ENCODE measurements at places on chromosomes 7 and 10.

DNA sequence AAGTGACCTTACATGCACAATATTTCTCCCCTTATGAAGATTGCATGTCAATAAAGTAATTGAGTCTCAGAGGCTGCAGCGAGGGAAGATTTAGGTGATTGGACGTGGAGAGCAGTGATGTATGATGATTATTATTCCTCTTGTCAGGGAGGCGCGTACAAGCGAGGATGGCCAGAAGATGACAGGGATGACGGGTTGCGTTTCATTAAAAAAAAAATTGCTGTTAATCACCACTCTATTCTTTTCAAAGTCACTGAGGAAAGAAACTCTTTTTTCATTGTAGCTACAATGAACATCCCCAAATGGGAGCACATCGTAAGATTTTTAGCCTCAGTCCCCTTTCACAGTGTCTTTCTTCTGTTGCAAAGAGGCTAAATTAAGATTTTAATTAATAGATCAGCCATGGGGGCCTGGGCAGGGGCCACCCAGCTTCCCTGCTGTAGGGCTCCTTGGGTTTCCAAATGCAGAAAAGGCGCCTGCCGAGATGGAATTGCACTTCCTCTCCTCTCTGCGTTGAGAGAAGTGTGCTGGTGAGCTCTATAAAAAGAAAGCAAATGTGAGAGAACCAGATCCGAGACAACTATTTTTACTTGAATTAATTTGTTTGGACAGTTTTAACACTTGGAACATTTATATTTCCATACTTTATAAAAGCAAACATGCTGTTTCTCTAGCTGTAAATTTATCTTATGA, 998.1 kb downstream of the LRMDA start:
- DNase-seq, result no peak

- DNase-seq, result no peak
These were observed 256.8 kb downstream of the ZMYND11 start for GRCh38 chr10:391847-392704.

DNA sequence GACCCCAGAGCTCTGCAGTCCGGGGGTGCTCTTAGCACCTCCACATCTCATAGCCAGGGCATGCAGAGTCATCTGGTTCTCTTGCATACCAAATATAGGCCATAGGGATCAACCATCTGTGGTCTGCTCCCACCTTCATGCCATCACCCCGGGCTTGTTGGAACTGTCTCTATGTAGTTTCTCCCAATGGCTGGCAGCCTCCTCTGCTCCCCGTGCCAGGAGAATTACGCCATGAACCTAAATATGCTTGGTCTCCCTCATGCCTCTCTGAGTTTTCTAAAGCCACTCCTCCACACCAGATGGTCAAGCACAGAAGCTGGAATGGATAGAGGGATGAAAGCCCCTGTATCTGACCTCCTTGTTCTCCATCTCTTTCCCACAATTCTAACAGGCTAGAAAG, 302.6 kb upstream of the MYO3A start:
- no peak for DNase-seq

- DNase-seq, result peak; percentile 90
These were observed 65.2 kb downstream of the AOAH start for GRCh38 chr7:36659172-36659516.

DNA sequence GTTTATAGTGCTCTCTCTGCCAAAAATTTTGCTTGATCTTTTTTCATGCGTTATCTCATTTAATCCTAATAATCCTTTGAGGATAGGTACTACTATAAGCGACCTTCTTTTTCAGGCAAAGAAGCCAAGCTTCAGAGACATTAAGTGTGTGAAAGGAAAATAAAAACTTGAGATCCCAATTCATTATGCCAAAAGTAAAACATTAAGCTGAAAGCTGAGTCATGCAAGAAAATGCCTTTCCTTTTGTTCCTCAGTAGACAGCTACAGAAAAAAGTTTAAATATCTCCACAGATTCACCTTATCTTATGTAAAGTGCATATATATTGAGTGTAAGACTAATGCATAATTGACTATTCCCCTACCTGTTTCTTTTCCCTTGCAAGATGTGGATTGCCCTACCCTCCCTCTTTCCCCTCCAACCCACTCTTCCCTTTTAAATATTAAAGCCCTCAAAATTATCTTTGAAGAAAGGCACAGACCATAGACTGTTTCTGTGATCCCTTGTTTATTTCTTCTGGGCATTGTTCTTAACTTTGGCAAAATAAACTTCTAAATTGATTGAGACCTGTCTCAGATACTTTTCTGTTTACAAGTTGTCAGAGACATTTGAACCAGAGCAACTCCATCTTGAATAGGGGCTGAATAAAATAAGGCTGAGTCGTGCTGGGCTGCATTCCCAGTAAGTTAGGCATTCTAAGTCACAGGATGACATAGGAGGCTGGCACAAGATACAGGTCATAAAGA, 1139.9 kb upstream of the LRRN3 start:
- DNase-seq, result peak; percentile 25

DNA sequence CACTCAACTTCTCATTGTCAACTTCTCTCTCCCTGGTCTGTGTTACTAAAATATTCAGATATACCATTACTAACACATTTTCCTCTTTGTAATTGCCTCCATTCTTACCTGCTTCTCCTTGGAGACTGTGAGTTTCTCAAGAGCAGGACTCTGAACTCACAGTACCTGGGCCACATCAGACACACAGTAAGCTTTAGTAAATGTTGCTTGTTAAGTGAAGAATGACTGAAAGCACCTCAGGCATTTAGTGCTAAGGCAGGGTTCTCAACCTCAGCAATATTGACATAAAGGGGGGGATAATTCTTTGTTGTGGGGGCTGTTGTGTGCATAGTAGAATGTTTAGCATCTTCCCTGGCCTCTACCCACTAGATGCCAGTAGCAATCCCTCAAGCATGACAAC, 72.0 kb upstream of the RAB11FIP2 start:
- DNase-seq, result no peak

GRCh38 chr7:81460250-81461045, 309.4 kb downstream of the HGF start:
- no peak for DNase-seq

GRCh38 chr10:78205457-78206016, 171.9 kb downstream of the RPS24 start:
- DNase-seq, result no peak

- DNase-seq, result peak; percentile 94
These were observed 93.1 kb upstream of the PDE1C start for GRCh38 chr7:32163141-32163806.

DNA sequence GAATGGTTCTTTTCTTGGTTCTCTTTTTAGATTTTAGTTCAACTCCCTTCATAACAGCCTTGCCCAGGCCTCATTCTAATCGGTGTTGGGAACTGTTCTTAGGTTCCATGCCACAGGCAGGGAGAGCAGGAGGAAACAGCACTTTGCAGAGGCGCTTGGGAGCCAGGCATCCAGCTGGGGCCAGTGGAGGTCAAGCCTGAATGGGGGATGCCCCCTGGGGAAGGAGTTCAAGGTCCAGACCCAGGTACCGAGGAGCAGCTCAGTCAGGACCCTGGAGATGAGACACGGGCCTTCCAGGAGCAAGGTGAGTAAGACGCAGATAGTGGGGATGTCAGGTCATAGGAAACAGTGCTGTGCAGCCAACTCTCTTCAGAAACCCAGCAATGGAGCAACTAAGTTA, 4.5 kb downstream of the ZSCAN25 start:
- DNase-seq, result no peak

DNA sequence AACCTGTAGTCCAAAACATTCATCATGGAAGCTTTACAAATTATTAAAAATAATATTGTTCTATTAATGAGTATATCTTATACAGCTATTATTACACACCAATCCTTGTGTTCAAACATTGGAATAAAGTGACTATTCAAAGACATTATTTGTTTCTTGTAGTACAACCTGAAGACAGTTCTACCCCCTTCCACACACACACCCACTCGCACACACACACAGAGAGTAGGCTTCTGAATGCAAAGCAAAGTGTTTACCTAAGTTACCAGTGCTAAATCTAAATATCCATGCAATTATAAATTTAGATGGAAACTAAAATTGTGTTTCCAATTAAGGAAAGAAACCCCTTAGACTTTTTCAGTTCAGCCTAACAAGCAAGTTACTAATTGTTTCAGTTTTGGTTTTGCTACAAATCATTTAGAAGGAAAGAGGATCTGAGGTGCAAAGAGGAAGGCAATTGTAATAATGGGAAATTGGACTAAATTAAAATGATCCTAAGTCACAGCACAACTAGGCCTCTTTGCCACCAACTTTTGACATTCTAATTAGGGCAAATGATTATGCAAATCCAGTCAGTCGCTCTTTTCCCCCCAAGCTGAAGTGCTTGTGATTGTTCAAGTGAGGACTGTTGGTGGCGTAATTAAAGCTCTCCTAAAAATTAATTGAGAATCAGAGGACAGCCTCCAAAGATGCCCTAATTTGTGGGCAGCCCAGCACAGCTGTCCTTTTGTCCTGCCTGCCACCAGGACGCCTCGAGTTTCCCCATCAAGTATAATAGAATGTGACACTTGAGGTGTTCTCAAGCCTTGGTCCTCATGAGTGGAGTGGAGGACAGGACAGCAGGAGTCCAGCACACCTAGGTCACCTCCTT, 19.9 kb upstream of the ATOH7 start:
- DNase-seq, result no peak

DNA sequence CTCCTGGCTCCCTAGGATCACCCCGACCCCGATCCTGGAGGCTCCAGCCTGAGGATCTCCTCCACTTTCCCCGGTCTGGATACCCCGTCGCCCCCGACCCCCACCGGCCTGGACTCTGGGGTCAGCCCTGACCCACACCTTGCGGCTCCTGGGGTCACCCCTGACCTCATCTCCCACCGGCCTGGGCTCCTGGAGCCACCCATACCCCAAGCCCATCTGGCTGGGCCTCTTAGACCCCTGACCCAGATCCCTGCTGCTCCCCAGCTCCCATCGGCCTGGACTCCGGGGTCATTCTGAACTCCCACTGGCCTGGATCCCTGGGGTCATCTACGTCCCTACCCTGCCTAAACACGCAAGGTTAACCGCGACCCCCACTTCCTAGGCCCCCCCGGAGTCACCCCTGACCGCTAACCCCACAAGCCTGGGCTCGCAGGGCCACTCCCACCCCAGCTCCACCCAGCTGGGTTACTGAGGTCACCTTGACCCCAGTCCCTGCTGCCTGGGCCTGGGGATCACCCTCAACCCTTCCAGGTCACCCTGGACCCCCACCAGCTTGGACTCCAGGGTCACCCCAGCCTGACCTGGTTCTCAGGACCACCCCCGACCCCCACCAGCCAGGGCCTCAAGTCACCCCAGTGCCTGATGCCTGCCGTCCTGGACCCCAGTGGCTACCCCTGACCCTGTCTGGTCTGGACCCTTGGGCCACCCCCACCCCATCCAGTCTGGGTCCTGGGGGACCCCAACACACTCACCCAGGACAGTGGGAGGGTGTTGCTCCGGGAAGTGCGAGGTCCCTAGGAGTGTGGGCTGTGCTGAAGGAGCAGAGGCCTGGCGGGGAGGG, 1.2 kb downstream of the FOXK1 start:
- no peak for DNase-seq

DNA sequence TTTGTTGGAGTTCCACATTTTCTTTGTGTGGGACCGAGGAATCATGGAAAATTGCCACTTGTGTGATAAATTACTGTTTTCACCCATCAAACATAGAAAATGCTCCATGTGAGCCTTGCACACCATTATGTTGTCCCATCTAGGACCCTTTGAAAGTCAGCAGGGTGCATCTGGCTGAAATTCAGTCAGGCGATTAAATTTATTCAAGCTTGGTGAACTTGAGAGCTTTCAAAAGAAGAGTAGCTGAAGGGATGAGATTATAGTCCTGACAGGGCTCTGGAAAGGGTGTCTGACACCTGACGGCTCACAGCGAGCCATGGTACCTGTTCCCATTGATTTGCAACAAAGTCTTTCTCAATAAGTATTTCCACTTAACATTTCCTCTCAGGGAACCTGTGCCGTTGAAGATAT, 399.7 kb upstream of the ETV1 start:
- DNase-seq, result no peak

DNA sequence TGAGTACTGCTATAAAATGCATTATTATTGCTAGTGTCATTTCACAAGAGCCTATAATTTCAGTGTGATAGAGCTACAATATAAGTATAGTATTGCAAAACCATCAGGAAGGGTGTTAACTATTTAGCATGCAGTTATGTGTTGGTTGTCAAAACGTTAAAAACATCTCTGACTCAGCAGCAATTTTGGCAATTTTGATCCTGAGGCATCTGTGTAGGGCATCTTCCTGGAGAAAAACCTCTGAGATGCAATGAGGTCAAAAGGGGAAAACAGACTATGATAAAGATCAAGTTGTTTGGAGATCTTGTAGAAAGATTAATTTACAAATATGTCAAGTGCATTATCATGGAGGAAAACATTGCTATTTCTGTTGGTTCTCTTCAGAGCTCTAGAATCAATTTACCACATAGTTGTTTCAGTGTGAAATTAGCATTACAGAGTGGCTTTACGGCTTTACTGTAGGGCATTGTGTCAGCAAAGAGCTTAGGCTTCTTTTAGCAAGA, 5.3 kb downstream of the CFTR start:
- DNase-seq, result no peak

- peak; percentile 10 for DNase-seq
These were observed 316.6 kb upstream of the KIAA1217 start for GRCh38 chr10:23892296-23892695.

DNA sequence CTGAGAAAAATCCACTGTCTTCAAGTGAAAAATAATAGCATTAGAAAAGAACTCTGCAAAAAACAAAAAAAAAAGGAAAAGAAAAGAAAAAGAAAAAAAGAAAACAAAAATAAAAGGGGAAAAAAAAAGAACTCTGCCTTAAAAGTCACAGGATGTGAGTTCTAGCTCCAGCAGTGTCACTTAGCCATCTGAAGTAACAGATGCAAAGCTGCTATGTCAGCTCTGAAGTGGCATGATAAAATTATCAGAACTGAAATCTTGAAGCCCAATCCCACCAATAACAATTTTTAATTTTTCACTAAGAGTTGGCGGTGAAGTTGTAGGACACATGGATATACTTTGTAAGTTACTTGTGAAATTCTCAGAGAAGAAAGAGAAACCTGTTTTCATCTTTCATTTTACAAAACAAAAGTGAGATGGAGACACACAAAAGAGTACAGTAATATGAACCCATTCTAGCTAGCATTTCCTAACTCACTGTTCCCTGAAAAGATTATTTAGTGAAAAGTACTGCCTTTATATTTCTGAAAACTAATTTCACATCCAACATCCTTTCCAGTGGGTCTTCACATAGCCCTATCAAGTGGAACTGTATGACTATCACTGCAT, 103.5 kb downstream of the ELAPOR2 start:
- DNase-seq, result no peak

DNA sequence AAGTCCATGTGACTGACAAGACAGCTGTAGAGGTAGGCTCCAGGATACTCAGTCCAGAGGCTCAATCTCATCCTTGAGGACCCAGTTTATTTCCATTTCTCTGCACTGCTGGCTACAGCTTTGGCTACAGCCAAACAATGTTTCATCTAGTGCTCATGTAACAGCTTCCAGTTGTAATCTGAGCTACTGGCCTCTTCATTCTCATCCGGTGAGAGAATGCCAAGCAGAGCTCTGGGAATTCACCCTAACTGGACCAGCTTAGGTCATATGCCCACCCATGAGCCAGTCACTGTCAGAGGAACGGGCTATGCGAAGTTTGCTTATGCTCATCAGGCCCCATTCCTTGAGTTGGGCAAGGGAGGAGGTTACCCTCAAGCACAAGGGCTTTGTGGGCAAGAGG, 192.9 kb downstream of the EVX1 start:
- peak; percentile 64 for DNase-seq

Data from kidney glomerular epithelial cell (primary cell).